ENCODE measurements at places on chromosomes 16 and 17. TPM values are rescaled to one million over a fixed set of nuclear protein-coding genes. Genes with fewer than 3 reads are reported as not detected.

Gene OR3A3
- total RNA-seq: not detected

Gene SLC9A5
- total RNA-seq: 4.6 TPM

Gene DNAAF8
- total RNA-seq: 0.77 TPM

Gene KRT40
- not detected for total RNA-seq

Gene OTOP3
- not detected for total RNA-seq

Gene DNAAF1
- total RNA-seq: 1.3 TPM

Gene RTN4RL1
- total RNA-seq: 34.3 TPM

Gene ABCC3
- total RNA-seq: not detected

Gene HOXB2
- total RNA-seq: 114 TPM

Gene HOXB1
- total RNA-seq: 5.9 TPM

Gene OR2C1
- total RNA-seq: not detected

Gene C16orf74
- total RNA-seq: 30.9 TPM

Gene MAPT
- total RNA-seq: 1.3 TPM

Gene CHD9NB
- total RNA-seq: not detected
